ENCODE measurements at places on chromosomes 11 and 22.

DNA sequence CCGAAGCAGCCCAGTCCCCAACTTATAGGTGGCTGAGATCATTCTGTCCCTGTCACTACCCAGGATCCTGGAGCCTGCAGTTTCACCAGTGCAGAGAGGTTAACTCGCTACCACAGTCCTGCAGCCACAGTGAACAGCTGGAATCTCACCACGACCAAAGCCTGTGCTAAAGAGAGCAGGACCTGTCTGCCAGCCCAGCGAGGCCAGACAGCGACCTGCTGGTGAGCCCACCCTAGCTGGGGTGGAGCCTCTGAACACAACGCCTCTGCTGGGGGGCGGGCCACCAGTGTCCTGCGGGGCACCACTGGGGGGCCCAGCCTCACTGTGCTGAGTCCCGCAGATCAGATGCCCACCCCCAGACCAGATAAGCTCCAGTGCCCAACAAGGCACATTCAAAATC, 33.3 kb downstream of the DAGLA start:
- DNase-seq = no peak

DNA sequence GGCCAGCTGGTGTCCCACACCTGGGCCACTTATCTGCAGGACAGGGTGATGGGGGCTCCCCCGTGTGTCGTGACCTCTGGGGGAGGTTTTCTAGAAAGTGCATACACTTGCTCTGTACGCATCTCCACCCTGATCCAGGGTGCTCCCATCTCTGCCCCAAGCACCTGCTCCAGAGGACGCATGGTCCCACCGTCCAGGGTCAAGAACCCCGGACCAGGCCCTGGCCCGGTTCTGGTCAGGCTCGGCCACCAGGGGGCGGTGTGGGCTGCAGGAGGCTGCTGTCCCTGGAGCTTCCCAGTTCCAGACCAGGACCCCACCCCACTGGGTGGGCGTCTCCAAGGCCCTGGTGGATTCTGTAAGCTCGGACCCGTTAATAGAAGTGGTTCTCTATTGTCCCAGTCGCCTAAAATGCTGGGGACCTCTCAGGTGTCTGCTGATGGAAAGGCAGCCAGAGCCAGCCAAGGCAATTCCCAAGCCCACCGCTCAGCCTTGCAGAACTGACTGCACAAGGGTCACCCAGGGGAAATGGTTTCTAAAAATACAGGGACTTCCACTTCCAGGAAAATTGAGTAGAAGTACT, 34.7 kb upstream of the SEPTIN5 start:
- peak; percentile 16 for DNase-seq

DNA sequence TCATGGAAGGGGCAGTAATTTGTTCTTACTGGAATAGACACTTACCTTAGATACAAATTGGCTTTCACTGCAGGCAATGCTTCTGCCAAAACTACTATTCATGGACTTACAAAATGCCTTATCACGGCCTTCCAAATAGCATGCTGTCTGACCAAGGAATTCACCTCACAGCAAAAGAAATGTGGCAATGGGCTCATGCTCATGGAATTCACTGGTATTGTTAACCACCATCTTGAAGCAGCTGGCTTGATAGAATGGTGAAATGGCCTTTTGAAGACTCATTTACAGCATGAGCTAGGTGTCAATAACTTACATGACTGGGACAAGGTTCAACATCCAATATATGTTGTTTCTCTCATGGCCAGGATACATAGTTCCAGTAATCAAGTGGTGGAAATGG, 21.9 kb downstream of the OR5B21 start:
- DNase-seq = no peak

DNA sequence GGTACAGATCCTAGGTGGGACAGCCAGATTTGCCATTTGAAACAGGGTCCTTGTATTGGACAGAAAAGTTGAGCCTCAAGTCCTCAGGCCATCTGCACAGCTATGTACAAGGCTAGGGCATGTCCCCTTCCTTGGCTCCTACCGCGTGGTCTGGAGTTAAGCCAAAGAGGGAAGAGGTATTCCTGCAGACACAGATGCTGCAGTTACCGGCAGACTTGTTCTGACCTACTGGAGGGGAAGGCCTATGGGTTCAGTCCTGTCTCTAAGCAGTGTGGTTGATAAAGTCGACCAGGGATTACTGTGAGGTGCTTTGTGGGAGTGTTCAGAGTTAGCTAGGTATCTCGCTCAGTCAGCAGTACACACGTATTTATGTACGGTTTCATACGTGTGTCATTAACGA, 180.6 kb downstream of the ADAMTS15 start:
- DNase-seq = no peak

DNA sequence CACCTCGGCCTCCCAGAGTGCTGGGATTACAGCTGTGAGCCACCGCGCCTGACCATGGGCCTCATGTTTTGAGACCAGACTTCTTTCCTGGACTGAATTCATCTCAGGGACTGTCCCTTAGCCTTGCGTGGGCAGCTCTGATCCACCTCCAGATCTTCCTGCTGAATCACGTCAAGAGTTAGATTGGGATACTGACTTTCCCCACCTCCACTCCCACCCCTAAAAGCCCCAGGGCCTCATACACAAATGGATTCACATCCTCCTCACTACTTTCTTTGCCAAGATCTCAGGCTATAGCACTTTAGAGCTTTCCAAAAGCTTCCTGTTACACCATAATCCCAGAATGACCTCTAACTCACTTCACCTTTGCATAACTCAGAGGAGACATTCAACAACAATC, 12.1 kb downstream of the CCDC87 start:
- DNase-seq = no peak

- DNase-seq = no peak
Measured at GRCh38 chr11:66450560-66450959, 11.9 kb upstream of the MRPL11 start.

All from CD4-positive, alpha-beta T cell treated with Interleukin-6 at 100 ng/mL for 8 hours (primary cell).